ENCODE measurements at places on chromosomes 5 and 9.

DNA sequence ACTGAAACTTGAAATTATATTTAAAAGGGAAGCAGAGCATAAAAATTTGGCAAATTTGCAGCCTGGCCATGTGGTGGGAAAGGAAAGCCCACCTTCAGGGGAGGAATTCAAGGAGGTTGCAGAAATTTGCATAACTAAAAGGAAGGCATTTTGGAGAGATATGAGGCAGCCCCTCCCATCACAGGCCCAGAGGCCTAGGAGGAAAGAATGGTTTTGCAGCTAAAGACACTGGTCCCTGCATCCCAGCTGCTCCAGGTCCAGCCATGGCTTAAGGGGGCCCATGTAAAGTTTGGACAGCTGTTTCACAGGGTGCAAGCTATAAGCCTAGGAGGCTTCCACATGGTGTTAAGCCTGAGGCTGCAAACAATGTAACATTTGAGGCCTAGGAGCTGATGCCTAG lies 212.5 kb downstream of the NNT start:
- DNase-seq, result no peak

- DNase-seq, result no peak
These were observed 22.5 kb downstream of the PSAT1 start for GRCh38 chr9:78319197-78320029.

GRCh38 chr9:6080154-6080716 lies 64.8 kb upstream of the RANBP6 start:
- DNase-seq, result peak; percentile 53

- DNase-seq, result no peak
These were observed 28.5 kb upstream of the NKD2 start for GRCh38 chr5:980001-980588.

GRCh38 chr9:34517185-34517584 lies 5.6 kb downstream of the ENHO start:
- DNase-seq, result no peak

GRCh38 chr9:37954581-37954981 lies 50.7 kb upstream of the SLC25A51 start:
- DNase-seq, result peak; percentile 68

- DNase-seq, result no peak
These were observed 6.8 kb downstream of the C9orf43 start for GRCh38 chr9:113417370-113417769.

All from activated CD4-positive, alpha-beta T cell treated with anti-CD3 and anti-CD28 coated beads, Interleukin-2, Interleukin-6, amounts not matched to agents 100 ng/mL and 50 ng/mL, durations not matched to agents 16 hours and 8 hours (primary cell).